ENCODE measurements at places on chromosomes 5 and 9.
A peak's percentile ranks its signal among the peaks of the same experiment; 100 is the strongest.

DNA sequence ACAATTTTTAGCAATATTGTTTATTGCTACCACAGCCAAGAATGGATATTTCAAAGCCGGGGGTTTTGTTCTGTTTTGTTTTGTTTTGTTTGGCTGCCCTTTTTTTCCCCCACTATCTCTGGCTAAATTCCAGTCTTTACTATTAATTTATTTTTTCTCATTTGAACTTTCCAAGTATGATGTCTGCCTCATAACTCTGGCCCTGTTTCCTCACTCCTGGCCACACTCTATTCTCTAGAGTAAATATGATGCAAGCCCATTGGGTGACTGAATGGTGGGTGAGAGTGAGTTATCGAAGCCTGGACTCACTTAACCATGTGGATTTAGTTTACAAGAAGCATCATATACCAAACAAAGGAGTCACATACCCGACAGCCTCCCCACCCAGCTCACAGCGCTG, 41.9 kb downstream of the WDR36 start:
- DNase-seq = no peak

DNA sequence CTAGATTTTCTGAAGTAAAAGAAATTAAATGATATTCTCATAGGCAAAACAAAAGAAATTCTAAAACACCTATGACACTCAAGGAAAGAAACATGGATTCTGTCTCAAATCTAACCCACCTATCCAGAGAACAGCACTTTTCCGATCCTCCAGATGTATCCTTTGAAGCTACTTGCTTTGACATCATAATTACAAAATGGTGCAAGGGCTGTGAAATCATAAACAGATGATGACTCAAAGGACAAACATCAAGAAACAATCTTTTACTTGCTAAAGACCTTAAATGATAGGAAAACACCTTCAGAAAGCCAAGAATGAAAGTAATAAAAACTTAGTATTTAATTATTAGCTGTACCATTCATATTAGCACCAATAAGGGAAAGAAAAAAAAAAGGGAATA, 202.6 kb downstream of the DENND1A start:
- DNase-seq = no peak

GRCh38 chr5:40904205-40904993, 4.9 kb upstream of the C7 start:
- DNase-seq = peak; percentile 66

- no peak for DNase-seq
Observed at GRCh38 chr9:115690786-115691496, 462.6 kb upstream of the PAPPA start.

DNA sequence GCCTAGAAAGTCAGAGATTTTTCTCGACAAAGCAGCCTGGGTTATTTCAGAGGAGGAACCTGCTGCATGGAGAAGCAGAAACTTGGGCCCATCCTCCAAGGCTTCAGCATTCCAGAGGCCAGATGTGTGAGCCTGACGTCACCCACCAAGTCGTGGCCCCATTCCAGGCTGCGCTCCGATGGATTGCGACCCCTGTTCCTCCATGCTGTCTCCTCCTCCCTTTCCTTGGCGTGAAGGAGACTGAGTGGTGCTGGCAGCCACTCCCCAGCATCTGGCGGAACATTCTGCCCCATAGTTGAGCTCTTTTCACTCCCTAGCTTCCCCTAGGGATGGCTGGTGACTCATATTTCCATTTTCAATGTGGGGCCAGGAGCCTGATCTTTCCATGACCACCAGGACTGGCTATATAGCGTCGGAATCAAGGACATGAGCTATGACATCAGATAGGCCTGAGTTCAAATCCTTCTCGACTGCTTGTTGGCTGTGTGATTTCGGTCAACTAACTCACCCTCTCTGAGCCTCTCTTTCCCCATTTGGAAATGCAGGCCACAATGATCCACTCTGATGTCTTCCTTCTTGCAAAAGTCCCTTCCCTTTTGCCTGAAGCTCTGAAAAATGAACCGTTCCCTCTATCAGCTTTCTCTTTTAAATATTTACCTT, 24.5 kb upstream of the DUSP1 start:
- no peak for DNase-seq

All from head of caudate nucleus (tissue), 42 donors.